ENCODE measurements at places on chromosomes 3 and 15.

GRCh38 chr3:10122724-10123123 is 7.2 kb downstream of the BRK1 start:
- no peak for DNase-seq

DNA sequence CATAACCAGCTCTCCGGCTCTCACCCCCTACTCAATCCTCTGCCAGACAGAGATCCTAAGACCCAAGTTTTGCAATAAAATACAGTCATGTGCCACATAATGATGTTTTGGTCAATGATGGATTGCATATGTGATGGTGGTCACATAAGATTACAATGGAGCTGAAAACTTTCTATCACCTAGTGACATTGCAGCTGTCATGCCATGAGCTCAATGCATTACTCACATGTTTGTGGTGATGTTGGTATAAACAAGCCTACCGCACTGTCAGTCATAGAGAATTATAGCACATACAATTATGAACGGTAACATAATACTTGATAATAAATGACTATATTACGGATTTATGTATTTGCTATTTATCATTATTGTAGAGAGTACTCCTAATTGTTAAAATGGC is 26.9 kb upstream of the SAMMSON start:
- no peak for DNase-seq

DNA sequence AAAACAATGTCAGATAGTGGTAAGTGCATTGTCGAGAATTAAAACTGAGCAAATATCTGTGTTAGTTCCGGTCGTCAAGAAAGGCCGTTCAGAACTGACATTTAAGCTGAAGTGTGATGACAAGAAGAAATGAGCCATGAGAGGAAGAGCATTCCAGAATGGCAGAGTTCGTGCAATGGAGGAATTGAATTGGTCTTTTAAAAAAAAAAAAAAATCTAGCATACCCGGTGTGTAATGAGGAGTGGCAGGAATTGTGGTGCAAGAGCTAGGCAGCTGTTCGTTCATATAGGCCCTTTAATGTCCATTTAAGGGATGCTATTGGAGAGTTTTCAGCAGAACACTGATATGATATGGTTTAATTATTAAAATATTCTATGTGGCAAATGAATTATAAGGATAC is 2.6 kb upstream of the GBE1 start:
- no peak for DNase-seq

- no peak for DNase-seq
These were observed 5.9 kb downstream of the MEIS2 start for GRCh38 chr15:37094333-37094914.
